ENCODE measurements at places on chromosomes 2 and 18. TPM values are rescaled to one million over a fixed set of nuclear protein-coding genes. Genes with fewer than 3 reads are reported as not detected.

DNA sequence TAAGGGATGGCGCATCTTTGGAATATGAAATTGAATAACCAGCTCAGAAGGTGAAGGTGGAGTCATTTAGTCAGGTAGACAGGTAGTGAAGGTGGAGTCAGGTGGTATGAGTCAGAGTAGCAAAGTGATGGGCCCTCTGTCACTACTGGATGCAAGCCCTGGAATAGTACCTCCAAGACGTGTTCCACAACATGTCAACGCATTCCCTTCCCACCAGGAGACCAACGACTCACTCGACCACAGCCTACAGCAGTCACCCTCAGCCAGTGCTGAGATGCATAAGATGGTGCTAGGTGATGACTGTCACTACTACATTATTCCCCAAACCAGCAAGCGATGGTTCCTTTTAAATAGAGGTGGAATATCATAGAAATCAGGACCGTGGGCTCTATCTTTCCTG, 6.8 kb downstream of the CPLX4 start:
- no peak overlapping the region for H3K27ac ChIP-seq
- no peak overlapping the region for H3K4me3 ChIP-seq
- DNase-seq: no peak
- H3K4me1 ChIP-seq: peaks cover 8% of the 10 kb centered on the region

- no peaks in the 10 kb centered on the region for H3K27me3 ChIP-seq
- no peaks in the 10 kb centered on the region for H3K4me1 ChIP-seq
- no peak overlapping the region for H3K27ac ChIP-seq
- DNase-seq: no peak
- H3K36me3 ChIP-seq: no peaks in the 10 kb centered on the region
Observed at GRCh38 chr2:128545085-128545484, 226.4 kb upstream of the HS6ST1 start.

Gene LYPD6B
- total RNA-seq: not detected

DNA sequence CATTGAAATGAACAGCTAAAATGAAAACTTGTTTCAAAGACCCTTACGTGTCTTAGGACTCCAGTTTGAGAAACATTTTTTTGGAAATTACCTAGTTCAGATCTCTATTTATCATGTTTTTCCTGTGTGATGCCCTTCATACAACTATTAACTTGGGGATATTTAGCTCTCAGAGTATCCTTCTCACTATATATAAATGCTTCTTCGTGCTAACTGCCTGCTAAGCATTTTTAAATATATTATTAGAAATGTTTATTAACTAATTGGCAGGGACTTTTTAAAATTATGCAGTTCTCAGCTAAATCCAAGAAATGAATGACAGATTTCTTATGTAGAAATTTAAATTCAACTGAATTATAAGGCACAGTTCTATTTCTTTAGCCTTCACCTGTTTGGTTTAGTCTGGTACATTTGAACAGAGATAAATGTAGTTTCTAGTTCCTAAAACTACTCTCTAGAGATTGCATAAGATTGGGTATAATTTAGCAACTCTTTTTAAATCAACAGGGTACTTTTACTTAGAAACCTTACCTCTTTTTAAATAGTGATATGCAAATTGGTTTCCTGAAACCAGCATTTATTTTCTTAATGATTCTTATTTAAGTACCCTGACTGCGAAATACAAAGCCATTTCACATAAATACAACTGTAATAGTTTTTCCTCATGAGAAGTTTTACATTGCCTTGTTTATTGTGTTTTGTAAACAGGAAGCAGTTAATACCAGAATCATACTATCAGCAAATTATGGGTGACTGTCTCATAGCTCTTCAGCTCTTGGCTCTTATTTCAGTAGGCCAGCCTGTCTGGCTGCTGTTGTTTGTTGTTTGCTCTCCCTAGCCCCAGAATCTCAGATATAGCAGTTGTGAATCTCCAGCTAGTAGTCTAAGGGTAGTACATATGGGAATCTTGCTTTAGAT, 140.7 kb downstream of the PTRHD1 start:
- no peak overlapping the region for H3K4me3 ChIP-seq
- no peaks in the 10 kb centered on the region for H3K27me3 ChIP-seq
- no peaks in the 10 kb centered on the region for H3K4me1 ChIP-seq
- H3K36me3 ChIP-seq: no peaks in the 10 kb centered on the region
- no peak for DNase-seq

DNA sequence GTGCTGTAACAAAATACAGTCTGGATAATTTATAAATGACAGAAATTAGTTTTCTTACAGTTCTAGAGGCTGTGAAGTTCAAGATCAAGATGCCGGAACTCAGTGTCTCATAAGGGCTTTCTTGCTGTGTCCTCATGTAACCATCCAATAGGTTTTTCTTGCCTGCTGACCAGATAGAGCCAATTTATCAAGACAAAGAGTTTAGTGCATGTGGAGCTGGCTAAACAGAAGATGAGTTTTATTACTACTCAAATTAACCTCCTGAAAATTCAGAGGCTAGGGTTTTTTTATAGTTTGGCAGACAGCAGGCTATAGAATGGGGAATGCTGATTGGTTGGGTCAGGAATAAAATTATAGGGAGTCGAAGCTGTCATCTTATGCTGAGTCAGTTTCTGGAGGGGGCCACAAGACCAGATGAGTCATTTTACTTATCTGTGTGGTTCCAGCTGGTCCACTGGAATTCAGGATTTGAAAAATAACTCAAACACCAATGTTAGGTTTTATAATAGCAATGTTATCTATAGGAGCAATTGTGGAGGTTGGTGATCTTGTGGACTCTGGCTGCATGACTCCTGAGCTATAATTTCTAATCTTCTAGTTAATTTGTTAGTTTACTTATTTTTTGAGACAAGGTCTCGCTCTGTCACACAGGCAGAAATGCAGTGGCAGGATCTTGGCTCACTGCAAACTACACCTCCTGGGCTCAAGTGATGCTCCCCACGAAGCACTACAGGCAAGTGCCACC, 3.2 kb upstream of the PDK1 start:
- no peak for DNase-seq
- no peak overlapping the region for H3K4me3 ChIP-seq
- no peaks in the 10 kb centered on the region for H3K36me3 ChIP-seq
- peaks cover 22% of the 10 kb centered on the region for H3K4me1 ChIP-seq
- H3K27ac ChIP-seq: no peak overlapping the region

DNA sequence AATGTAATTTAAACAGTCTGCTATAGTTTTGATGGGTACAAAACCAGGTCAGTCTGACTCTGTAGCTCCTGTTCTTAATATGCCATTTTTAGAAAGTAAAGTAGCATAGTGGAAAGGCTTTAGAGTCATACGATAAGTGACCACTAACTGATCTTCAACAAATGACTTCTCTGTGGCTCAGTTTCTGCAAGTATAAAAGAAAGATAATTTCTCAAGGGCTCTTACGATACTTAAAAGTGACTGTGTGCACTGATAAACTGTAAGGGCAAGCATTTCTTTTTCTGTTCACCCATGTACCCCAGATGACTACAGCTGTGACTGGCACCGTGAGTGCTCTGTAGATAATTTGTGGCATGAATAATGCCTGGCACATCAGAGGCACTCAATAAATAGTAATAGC, 178.7 kb downstream of the LCLAT1 start:
- H3K4me1 ChIP-seq: peaks cover 2% of the 10 kb centered on the region
- no peaks in the 10 kb centered on the region for H3K36me3 ChIP-seq
- H3K4me3 ChIP-seq: no peak overlapping the region
- H3K27ac ChIP-seq: no peak overlapping the region
- DNase-seq: no peak

DNA sequence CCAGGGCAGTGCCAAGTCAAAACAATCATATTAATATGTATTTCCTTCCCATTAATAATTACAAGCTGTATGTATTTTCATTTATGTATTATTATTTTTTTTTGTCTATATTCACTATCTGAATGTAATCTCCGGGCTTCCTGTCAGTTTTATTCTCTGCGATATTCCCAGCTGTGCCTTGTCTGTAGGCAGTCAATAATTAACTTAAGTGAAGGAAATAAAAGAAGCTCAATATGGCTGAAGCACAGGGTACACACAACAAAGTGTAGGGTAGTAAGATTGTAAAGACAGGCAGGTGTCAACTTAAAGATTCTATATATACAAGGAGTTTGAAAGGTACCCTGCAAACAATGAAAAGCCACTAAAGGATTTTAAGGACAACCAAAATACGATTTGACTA, 122.9 kb downstream of the ROCK1 start:
- peaks cover 83% of the 10 kb centered on the region for H3K36me3 ChIP-seq
- no peaks in the 10 kb centered on the region for H3K27me3 ChIP-seq
- no peak for DNase-seq
- H3K27ac ChIP-seq: no peak overlapping the region
- H3K4me3 ChIP-seq: no peak overlapping the region

GRCh38 chr18:22282311-22283115, 113.1 kb downstream of the GATA6 start:
- H3K27me3 ChIP-seq: no peaks in the 10 kb centered on the region
- H3K36me3 ChIP-seq: no peaks in the 10 kb centered on the region
- H3K4me1 ChIP-seq: peaks cover 4% of the 10 kb centered on the region
- no peak for DNase-seq
- H3K4me3 ChIP-seq: no peak overlapping the region

- H3K27ac ChIP-seq: no peak overlapping the region
- H3K27me3 ChIP-seq: peaks cover 8% of the 10 kb centered on the region
- H3K4me1 ChIP-seq: no peaks in the 10 kb centered on the region
- H3K36me3 ChIP-seq: no peaks in the 10 kb centered on the region
Observed at GRCh38 chr2:152537081-152537651, 180.1 kb downstream of the PRPF40A start.

DNA sequence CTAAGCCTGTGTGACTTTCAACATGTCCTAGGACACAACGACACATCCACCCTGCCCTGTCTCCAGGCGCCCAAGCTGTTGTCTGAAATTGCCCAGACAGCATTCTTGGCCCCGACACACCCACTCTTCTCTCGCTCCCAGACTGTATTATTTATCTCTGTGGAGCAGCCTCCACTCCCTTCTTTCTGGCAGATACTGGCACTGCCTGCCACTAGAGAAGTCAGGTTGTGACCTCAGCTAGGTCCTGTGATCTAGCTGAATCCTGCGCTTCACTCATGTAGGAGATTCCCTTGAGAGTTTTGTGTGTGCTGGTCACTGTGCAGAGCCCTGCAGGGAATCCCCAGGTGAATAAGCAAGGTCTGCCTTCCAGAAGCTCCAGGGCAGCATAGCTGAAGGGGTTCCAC, 77.1 kb upstream of the TNP1 start:
- H3K4me3 ChIP-seq: no peak overlapping the region
- H3K27me3 ChIP-seq: no peaks in the 10 kb centered on the region
- DNase-seq: no peak
- H3K4me1 ChIP-seq: no peaks in the 10 kb centered on the region
- H3K36me3 ChIP-seq: no peaks in the 10 kb centered on the region
- no peak overlapping the region for H3K27ac ChIP-seq

- no peak overlapping the region for H3K27ac ChIP-seq
- H3K36me3 ChIP-seq: no peaks in the 10 kb centered on the region
- H3K27me3 ChIP-seq: no peaks in the 10 kb centered on the region
- H3K4me1 ChIP-seq: no peaks in the 10 kb centered on the region
Observed at GRCh38 chr18:66534110-66534509, 69.8 kb downstream of the CDH19 start.

Gene CXCR2
- total RNA-seq: not detected

- no peaks in the 10 kb centered on the region for H3K36me3 ChIP-seq
- H3K27me3 ChIP-seq: no peaks in the 10 kb centered on the region
- H3K4me1 ChIP-seq: no peaks in the 10 kb centered on the region
- no peak for DNase-seq
- H3K4me3 ChIP-seq: no peak overlapping the region
Observed at GRCh38 chr2:18829251-18829902, 240.0 kb upstream of the NT5C1B start.

Gene PFN4
- not detected for total RNA-seq

DNA sequence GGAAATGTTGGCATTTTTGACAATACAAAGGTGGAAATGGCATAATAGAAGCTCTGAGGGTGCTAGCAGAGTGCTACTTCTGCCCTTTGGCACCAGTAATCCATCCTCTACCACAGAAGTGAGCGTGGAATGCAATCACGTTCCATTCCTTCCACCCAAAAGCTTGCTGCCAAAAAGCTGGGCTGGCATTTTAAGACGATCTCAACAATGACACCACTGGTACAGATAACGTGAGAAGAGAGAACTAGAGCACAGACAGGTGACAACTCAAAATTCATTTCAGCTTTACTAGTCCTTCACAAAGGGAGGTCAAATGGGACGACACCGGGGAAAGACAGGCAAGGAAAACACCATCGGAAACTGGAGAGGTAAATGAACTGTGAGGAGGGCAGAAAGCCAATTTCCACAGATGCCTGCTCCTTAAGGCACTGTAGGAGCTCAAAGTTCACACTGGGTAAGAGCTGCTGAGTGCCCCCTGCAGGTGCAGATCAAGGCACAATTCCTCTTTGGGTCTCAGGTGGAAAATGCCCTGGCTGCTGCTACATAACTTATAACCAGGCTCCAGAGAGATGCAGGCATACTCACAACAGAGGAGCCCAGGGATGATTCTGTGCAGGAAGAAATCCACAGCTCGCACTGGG, 50.7 kb upstream of the RNU4ATAC start:
- H3K36me3 ChIP-seq: peaks cover 3% of the 10 kb centered on the region
- no peaks in the 10 kb centered on the region for H3K27me3 ChIP-seq
- no peak overlapping the region for H3K4me3 ChIP-seq
- no peak for DNase-seq
- no peak overlapping the region for H3K27ac ChIP-seq

DNA sequence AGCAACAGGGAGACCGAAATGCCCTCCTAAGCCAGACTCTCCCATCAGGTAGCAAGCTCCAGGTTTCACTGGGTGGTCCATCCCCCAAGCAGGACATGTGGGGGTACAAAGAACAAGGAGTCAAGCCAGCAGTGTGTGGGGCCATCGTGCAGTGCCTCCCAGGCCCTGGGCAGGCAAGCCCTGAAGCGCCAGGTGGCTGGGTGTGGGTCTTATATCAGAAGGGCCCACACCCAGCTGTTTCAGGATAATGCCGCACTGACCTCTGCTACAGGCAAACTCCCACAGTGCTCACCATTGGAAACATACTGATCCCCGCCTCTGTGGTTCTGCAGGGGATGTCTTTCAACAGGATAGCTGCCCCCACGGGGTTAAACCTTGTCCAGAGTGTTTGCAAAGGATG, 174.2 kb upstream of the SMAD2 start:
- no peaks in the 10 kb centered on the region for H3K4me1 ChIP-seq
- DNase-seq: no peak
- H3K27me3 ChIP-seq: peaks cover 17% of the 10 kb centered on the region
- H3K4me3 ChIP-seq: no peak overlapping the region
- no peak overlapping the region for H3K27ac ChIP-seq

Gene PLEKHH2
- total RNA-seq: 2.7 TPM

Gene GPR45
- total RNA-seq: not detected

- no peak for DNase-seq
- H3K4me1 ChIP-seq: no peaks in the 10 kb centered on the region
Observed at GRCh38 chr2:11810237-11810977, 64.0 kb downstream of the LPIN1 start.

GRCh38 chr2:73072416-73072815, 904 bp upstream of the SFXN5 start:
- peaks cover 21% of the 10 kb centered on the region for H3K4me1 ChIP-seq
- H3K36me3 ChIP-seq: peaks cover 2% of the 10 kb centered on the region
- DNase-seq: no peak
- no peak overlapping the region for H3K27ac ChIP-seq
- no peaks in the 10 kb centered on the region for H3K27me3 ChIP-seq

GRCh38 chr18:46073474-46074331, 1.6 kb upstream of the PSTPIP2 start:
- no peak overlapping the region for H3K4me3 ChIP-seq
- H3K36me3 ChIP-seq: peaks cover 6% of the 10 kb centered on the region
- peaks cover 41% of the 10 kb centered on the region for H3K4me1 ChIP-seq
- peak; percentile 82 for DNase-seq
- no peaks in the 10 kb centered on the region for H3K27me3 ChIP-seq

Measured in CD4-positive, alpha-beta T cell (primary cell).